ENCODE measurements at places on chromosomes 13 and 19. TPM values are rescaled to one million over a fixed set of nuclear protein-coding genes. Genes with fewer than 3 reads are reported as not detected.

Gene PTGIR
- total RNA-seq: 214 TPM

Gene KATNAL1
- 10.8 TPM for total RNA-seq

Gene ZIK1
- total RNA-seq: 2.8 TPM

Gene PRR19
- 0.74 TPM for total RNA-seq

Gene PSG2
- not detected for total RNA-seq

Gene TSKS
- total RNA-seq: 2.3 TPM

Gene LIPE
- 35.2 TPM for total RNA-seq

Gene THSD8
- total RNA-seq: 29.8 TPM

DNA sequence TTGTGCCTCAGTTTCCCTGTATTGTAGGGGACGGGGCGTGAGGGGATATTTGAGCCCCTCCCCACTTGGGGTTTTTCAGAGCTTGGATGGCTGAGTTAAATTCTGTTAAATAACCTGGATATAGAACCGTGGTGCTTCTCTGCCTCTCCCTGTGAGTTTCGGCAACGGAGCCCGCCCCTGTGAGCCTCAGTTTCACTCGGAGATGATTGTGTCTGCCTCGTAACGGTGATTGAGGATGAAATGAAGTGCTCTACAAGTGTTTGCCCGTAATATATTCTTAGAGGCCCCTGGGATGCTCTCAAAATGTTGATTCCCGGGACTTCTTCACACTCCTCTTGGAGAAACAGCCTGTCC is 509 bp downstream of the KXD1 start:
- peak overlapping the region; percentile 93 for H3K4me3 ChIP-seq
- no peaks in the 10 kb centered on the region for H3K27me3 ChIP-seq
- peak overlapping the region; percentile 88 for H3K27ac ChIP-seq
- DNase-seq: no peak
- H3K36me3 ChIP-seq: peaks cover 27% of the 10 kb centered on the region

GRCh38 chr13:107716241-107716640 is 499.1 kb downstream of the LIG4 start:
- no peak overlapping the region for H3K27ac ChIP-seq
- DNase-seq: no peak
- H3K27me3 ChIP-seq: no peaks in the 10 kb centered on the region
- H3K4me1 ChIP-seq: no peaks in the 10 kb centered on the region
- H3K4me3 ChIP-seq: no peak overlapping the region
- H3K36me3 ChIP-seq: no peaks in the 10 kb centered on the region

GRCh38 chr19:18205200-18205892 is 1.5 kb upstream of the RAB3A start:
- peak; percentile 43 for DNase-seq
- H3K4me1 ChIP-seq: peaks cover 11% of the 10 kb centered on the region
- H3K36me3 ChIP-seq: no peaks in the 10 kb centered on the region
- peak overlapping the region; percentile 94 for H3K4me3 ChIP-seq
- H3K27me3 ChIP-seq: peaks cover 4% of the 10 kb centered on the region
- peak overlapping the region; percentile 95 for H3K27ac ChIP-seq

GRCh38 chr13:24328145-24328544 is 18.8 kb downstream of the C1QTNF9 start:
- H3K4me3 ChIP-seq: no peak overlapping the region
- DNase-seq: no peak
- peaks cover 53% of the 10 kb centered on the region for H3K27me3 ChIP-seq
- H3K27ac ChIP-seq: no peak overlapping the region

- H3K36me3 ChIP-seq: peaks cover 58% of the 10 kb centered on the region
- no peak overlapping the region for H3K4me3 ChIP-seq
- H3K27ac ChIP-seq: no peak overlapping the region
- H3K27me3 ChIP-seq: no peaks in the 10 kb centered on the region
These were observed 52.7 kb upstream of the TEX29 start for GRCh38 chr13:111267784-111268183.

GRCh38 chr13:59415498-59415897 is 748.2 kb downstream of the DIAPH3 start:
- no peak for DNase-seq
- H3K27ac ChIP-seq: no peak overlapping the region
- H3K4me3 ChIP-seq: no peak overlapping the region
- no peaks in the 10 kb centered on the region for H3K27me3 ChIP-seq

DNA sequence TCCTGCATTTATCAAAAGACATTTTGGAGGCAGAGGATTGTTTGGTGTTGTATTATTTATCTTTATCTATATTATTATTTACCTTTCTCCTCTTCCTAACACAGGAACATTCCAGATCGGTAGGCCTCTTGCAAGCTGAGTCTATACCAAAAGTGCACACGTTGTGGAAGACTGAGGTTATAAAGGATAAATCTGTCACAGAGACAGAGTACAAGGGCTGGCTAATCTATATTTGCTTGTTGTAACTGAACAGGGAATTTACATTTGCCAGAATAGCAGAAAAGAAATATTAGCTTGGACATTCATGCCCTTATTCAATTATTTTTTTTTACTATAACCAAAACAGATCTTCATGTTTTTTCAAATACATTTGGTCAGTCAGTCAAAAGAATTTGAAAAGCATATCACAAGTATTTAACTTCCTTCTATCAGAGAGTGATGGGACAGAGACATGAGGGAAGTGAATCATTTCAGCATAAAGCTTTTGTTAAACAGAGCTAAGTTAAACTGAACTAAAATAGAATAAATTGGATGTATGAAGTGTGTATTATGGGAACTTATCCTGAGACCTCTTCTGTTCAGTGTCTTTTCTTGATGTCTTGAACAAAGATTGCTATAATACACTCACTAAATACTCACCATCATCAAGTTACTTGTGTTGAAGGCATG is 352.5 kb downstream of the DNAJC15 start:
- H3K27me3 ChIP-seq: peaks cover 32% of the 10 kb centered on the region
- no peaks in the 10 kb centered on the region for H3K36me3 ChIP-seq
- no peak overlapping the region for H3K4me3 ChIP-seq
- H3K27ac ChIP-seq: no peak overlapping the region

DNA sequence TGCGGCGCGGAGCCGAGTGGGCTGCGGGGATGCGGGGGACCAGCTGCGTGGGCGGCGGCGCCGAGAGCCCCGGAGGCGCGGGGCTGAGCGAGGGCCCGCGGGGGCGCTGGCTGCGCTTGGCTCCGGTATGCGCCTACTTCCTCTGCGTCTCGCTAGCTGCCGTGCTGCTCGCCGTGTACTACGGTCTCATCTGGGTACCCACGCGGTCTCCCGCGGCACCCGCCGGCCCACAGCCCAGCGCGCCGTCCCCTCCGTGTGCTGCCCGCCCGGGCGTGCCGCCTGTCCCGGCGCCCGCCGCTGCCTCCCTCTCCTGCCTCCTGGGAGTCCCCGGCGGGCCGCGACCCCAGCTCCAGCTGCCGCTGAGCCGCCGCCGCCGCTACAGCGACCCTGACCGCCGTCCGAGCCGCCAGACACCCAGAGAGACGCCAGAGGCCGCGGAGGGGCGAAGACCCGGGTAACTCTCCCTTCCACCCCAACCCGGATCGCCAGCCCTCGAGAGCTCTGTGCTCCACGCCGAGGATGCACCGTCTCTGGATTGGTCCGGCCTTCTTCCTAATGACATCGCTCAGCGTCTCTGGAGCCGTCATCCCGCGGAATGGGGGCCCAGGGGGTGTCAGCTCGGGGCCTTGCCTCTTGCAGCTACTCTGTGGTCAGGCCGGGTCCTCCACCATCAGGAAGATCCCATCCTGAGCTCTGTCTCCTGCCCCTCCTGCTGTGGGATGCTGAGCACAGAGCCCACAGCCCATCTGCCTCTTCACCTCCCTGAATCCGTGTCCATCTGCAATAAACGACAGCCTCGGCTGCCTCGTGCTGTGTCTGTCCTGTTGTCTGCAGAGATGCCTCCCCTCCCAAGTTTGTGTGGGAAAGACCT is 441 bp downstream of the INAFM1 start:
- no peaks in the 10 kb centered on the region for H3K27me3 ChIP-seq
- peak overlapping the region; percentile 26 for H3K27ac ChIP-seq
- H3K4me1 ChIP-seq: peaks cover 19% of the 10 kb centered on the region
- DNase-seq: no peak
- H3K4me3 ChIP-seq: peak overlapping the region; percentile 73
- peaks cover 34% of the 10 kb centered on the region for H3K36me3 ChIP-seq

DNA sequence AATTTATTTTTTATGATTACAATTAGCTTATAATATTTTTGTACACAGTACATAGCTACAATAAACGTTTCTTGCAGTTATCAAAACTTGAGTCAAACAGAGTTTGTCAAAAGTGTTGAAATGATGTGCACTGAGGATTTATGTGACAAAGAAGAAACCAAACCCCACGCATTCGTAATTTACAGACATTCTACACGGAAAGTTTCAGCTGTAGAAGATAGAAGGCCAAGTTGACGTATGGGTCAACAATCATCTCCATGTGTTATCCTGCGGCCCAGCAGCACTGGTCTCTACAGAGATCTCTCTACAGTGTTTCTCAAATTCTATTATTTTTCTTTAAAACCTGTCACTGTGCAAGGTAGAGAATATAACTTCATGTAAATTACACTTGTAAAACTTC is 1507.6 kb downstream of the PCDH9 start:
- no peak overlapping the region for H3K27ac ChIP-seq
- H3K4me1 ChIP-seq: no peaks in the 10 kb centered on the region
- no peak for DNase-seq

DNA sequence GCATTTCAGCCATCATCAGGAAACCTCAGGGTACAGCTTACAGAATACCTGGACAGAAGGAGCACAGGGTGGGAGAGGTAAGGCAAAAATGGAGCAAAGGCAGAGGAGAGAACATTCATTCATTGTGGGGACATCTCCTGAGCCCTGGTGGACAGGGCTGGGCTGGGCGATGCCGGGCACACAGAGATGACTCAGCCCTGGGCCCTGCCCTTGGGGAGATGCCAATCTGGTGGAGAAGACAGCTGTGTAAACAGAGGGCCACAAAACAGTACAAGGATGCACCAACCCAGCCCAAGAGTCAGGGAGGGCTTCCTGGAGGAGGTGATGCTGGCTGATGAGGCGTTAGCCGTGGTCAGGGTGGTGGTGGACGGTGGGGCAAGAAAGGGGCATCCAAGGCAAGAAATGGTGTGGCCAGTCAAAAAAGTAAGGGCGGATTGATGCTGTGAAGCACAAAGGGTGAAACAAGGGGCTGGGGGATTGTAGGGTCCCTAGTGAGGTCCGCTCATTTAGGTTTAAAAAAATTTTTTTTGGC is 3.6 kb upstream of the HAS1 start:
- H3K36me3 ChIP-seq: no peaks in the 10 kb centered on the region
- H3K27ac ChIP-seq: no peak overlapping the region
- H3K4me1 ChIP-seq: no peaks in the 10 kb centered on the region
- peaks cover 17% of the 10 kb centered on the region for H3K27me3 ChIP-seq

GRCh38 chr19:10998045-10998533 is 37.3 kb downstream of the SMARCA4 start:
- H3K27me3 ChIP-seq: no peaks in the 10 kb centered on the region
- no peak for DNase-seq
- no peak overlapping the region for H3K27ac ChIP-seq

GRCh38 chr13:30340331-30341250 is 33.2 kb upstream of the KATNAL1 start:
- peaks cover 50% of the 10 kb centered on the region for H3K36me3 ChIP-seq
- no peaks in the 10 kb centered on the region for H3K27me3 ChIP-seq
- H3K4me1 ChIP-seq: peaks cover 24% of the 10 kb centered on the region
- no peak overlapping the region for H3K4me3 ChIP-seq

- no peak for DNase-seq
- no peaks in the 10 kb centered on the region for H3K4me1 ChIP-seq
- H3K4me3 ChIP-seq: no peak overlapping the region
These were observed 50.7 kb downstream of the CEBPG start for GRCh38 chr19:33424181-33424580.

DNA sequence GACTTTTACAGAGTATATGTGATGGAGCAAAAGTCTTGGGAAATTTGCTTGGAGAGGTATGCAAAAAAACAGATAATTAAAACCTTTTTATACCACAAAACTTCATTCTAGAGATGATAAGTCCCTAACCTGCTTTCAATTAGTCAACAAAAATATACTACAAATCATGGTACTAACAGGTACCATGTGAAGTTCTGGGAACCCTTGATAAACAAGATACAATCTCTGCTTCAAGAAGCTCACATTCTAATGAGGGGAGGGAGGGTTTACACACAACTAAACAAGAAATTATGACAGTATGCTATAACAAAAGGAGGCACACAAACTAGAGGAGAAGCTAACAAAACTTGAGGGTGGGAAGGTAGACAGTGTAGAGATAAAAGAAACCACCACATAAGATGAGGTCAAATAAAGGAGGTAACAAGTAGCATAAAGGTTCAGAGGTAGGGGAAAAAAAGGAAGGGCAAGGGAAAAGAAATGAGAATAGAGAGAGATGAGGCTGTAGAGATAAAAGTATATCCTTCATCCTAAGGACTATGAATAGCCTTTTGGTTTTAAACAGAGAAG is 91.4 kb downstream of the MYCBP2 start:
- H3K27me3 ChIP-seq: no peaks in the 10 kb centered on the region
- peak overlapping the region; percentile 10 for H3K27ac ChIP-seq
- no peak overlapping the region for H3K4me3 ChIP-seq
- peaks cover 34% of the 10 kb centered on the region for H3K36me3 ChIP-seq
- peaks cover 16% of the 10 kb centered on the region for H3K4me1 ChIP-seq

DNA sequence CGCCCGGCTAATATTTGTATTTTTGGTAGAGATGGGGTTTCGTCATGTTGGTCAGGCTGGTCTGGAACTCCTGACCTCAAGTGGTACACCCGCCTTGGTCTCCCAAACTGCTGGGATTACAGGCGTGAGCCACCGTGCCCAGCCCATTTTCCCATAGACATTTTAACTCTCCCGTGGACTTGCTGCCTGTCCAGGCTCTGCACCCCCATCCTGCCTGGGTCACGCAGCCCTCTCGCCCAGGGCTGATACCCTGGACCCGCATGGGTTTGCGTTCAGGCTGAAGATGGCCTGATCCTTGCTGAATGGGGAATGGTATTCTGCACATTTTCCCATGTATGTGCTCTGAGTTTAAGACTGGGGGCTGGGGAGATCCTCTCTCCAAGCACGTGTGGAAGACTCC is 46.0 kb upstream of the RANBP3 start:
- DNase-seq: no peak
- no peak overlapping the region for H3K27ac ChIP-seq
- H3K4me3 ChIP-seq: no peak overlapping the region
- H3K27me3 ChIP-seq: no peaks in the 10 kb centered on the region

DNA sequence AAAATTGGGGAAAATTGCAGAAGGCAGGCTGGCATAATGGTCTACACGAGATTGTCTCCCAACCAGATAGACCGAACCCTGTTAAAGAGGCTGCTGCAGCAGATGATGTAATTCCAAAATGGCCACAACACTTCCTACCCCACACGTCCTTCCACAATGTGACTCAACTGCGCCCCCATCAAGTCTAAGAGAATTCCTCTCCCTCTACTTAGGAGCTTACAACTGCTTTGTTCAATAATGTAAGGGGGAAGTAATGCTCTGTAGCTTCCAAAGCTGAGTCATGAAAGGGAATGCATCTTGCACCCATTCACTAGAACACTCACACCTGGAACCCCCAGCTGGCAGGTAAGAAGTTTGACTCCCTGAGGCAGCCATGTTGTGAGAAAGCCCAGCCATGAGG is 117.8 kb upstream of the IRS2 start:
- H3K4me3 ChIP-seq: no peak overlapping the region
- H3K27ac ChIP-seq: no peak overlapping the region
- no peaks in the 10 kb centered on the region for H3K4me1 ChIP-seq
- DNase-seq: no peak

DNA sequence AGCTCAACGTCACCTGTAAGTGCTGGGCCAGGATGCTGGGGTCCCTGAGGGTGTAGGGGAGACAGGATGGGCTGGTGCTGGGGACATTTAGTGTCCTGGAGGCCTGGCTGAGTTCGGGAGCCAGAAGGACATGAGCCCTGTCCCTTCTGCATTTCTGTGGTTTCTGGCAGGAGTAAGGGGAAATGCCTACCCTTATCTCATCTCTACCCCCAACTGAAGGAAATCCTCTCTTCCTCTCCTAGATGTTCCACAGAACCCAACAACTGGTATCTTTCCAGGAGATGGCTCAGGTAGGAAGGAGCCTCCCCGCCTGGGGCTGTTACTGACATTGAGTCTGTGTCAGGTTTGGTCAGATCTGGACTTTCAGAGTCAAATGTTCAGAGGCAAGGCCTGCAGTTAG is 1.2 kb downstream of the CD33 start:
- H3K27ac ChIP-seq: peak overlapping the region; percentile 51
- peaks cover 23% of the 10 kb centered on the region for H3K36me3 ChIP-seq
- no peak for DNase-seq
